ENCODE measurements at places on chromosomes 3 and 15. TPM values are rescaled to one million over a fixed set of nuclear protein-coding genes. Genes with fewer than 3 reads are reported as not detected.

GRCh38 chr3:84755860-84756259 lies 202.9 kb upstream of the CADM2 start:
- H3K27ac ChIP-seq: no peak overlapping the region
- H3K36me3 ChIP-seq: no peaks in the 10 kb centered on the region
- no peaks in the 10 kb centered on the region for H3K4me1 ChIP-seq
- no peak overlapping the region for H3K4me3 ChIP-seq

DNA sequence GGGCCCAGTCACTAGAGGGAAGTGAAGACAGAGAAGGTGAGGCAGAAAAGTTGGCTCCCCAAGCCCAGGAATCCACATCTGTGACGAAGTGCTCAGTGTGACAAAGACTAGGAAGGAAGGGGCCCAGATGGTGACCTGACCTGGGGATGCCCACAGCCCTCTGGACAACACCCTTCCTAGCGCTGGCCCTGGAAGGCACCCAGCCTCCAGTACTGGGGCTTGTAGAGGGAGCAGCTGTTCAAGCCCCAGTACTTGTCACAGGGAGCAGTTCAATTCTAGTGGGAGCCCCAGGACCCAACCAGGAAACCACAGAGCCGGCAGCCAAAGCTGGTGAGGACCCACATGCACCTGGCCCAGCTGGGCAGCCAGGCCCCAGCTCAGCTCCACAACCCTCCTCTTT lies 190.8 kb downstream of the XXYLT1 start:
- H3K27ac ChIP-seq: peak overlapping the region; percentile 96
- no peak overlapping the region for H3K4me3 ChIP-seq
- peak; percentile 37 for DNase-seq
- no peaks in the 10 kb centered on the region for H3K36me3 ChIP-seq

DNA sequence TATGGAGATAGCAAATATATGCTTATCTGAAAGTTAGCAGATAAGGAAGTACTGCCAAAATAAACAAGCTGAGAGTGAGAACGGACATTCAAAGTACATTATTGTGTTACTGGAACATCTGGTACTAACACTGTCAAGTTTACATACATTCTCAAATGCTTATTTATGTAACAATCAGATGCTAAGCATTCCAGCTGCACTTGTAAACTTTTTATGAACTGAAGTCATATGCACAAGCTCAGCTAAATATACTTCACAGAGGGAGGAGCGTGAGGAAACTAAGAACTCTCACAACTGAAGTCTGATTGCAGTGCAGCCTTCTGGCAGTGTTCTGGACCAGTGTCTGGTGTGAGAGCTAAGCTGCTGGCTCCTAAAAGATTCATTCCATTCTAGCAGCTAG lies 223.7 kb upstream of the NANOGP8 start:
- no peak for DNase-seq
- no peaks in the 10 kb centered on the region for H3K27me3 ChIP-seq
- H3K4me1 ChIP-seq: peaks cover 15% of the 10 kb centered on the region

Gene AP3B2
- 0.35 TPM for total RNA-seq

GRCh38 chr3:189883113-189883753 lies 237.5 kb downstream of the P3H2 start:
- DNase-seq: no peak
- no peaks in the 10 kb centered on the region for H3K27me3 ChIP-seq
- no peaks in the 10 kb centered on the region for H3K36me3 ChIP-seq
- no peaks in the 10 kb centered on the region for H3K4me1 ChIP-seq
- H3K27ac ChIP-seq: no peak overlapping the region
- no peak overlapping the region for H3K4me3 ChIP-seq

DNA sequence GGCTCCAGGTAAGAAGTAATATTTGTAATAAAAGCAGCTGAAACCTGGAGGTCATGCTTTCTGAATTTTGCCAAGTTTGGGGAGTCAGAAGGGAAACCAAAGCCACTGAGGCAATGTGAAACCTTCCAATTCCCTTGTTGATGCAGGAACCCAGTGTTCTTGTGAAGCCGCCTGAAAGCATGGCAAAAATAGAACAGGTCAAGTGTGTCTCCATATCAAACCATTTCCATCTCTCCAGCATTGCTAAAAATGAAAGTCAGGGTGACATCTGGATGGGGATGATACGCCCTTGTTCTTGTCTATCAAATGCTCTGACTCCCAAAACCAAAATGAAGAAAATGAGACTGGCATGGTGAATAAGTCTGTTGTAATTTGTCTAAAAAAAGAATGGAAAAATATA lies 362.5 kb downstream of the VPS13C start:
- no peaks in the 10 kb centered on the region for H3K4me1 ChIP-seq
- no peak for DNase-seq
- no peak overlapping the region for H3K4me3 ChIP-seq
- no peaks in the 10 kb centered on the region for H3K27me3 ChIP-seq
- no peaks in the 10 kb centered on the region for H3K36me3 ChIP-seq
